ENCODE measurements at places on chromosomes 16 and 17.

GRCh38 chr17:885971-886571 lies 93.5 kb downstream of the NXN start:
- no peak for DNase-seq

DNA sequence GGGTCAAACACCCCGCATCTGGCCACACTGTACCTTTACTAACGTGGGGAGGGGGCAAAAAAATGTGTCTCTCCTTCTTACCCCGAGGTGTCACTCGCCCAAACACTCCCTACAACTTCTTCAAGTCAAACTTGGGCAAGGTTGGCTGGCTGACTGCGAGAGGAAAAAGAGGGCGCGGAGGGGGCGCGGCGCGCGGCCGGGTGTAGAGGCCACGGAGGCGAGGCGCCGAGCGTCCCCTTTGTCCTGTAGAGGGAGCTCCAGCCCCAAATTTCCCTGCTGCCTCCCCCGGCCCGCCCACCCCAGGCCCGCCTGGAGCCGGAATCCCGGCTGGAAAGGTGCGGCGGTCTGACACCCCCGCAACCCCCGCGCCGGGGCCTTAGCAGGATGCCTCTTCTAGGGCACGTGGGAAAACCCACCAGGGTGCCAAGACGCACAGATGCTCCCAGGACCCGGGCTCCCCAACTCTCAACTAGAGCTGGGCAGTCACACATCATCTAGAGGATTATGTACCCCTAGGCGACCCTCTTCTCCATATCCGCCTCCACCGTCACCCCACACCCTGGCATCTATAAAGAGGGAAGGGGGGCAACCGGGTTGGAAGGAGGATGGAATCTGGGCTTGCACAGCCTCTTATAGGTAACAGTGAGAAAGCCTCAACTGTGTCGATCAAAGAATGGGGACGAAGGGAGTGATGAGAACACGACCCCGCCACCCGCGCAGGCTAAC lies 4.2 kb downstream of the IRX3 start:
- DNase-seq: no peak

- no peak for DNase-seq
Observed at GRCh38 chr16:9364721-9365369, 273.4 kb downstream of the HAPSTR1 start.

GRCh38 chr17:3256575-3256974 lies 41.6 kb downstream of the OR3A1 start:
- DNase-seq: no peak

DNA sequence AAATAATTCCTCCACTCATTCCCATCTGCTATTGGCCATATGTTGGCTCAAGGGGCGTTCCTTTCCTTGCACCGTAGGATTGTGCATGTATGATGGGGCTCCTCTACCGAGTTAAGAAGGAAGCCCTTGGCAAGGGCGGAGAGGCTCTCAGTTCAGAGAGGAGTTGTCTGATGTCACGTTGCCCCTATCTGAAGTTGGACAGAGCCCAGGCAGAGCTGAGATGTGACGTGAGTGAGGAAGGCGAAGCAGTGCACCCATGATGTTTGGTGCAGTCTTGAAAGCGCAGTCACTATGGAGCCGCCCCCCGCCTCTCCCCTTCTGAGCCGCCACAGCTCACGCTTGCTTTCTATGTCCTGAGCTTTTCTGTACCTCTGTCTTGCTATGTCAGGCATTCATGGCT lies 40.7 kb downstream of the CDH13 start:
- DNase-seq: no peak

- no peak for DNase-seq
Observed at GRCh38 chr17:61389670-61390478, 9.8 kb upstream of the TBX2 start.

DNA sequence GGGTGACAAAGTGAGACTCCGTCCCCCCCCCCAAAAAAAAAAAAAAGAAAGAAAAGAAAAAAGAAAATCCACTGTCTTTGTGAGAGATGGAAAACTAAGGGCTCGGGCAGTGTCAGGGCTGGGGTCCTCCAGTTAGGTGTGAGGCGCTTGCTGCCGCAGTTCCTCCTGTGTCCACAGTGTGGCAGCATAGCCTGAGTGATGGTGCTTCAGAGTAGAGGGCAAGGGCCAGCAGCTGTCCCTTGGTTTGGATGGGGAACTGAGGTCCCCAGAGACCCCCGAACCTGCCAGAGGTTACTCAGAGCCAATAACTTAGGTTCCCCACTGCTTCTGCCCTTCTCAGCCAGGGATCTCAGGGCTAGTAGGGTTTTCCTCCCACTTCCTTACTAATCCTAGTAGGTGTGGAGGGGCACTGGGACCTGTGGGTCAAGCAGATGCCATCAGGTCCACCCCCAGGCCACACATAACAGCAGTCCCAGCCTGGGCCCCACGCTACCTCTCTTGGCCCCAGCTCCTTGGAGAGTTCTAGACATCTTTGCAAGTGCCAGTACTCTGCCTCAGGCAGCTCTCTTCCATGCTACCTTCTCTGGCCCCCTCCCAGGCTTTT lies 7.9 kb upstream of the LLGL1 start:
- peak; percentile 67 for DNase-seq

DNA sequence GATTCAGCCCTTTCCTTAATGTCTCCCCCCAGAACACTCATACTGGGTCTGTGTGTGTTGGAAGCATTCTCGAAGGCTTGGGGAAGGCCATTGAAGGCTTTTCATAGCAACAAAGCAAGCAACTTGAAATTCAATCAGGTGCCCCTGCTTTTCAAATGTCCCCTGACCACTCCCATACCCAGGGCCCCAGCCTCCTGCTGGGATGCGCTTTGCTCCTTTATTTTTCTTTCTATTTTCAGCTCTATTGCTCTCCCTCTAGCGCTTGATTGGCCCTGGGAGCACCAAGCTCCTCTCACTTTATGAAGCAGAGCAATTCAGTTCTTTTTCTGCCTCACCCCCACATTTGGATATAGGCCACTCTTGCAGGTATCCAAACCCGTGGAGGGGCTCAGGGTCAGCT lies 92.0 kb downstream of the WSCD1 start:
- no peak for DNase-seq

GRCh38 chr16:2798723-2799204 lies 494 bp downstream of the PRSS41 start:
- DNase-seq: no peak

- DNase-seq: no peak
Observed at GRCh38 chr16:2829501-2830354, at the start of gene ZG16B. TSS of gene ZG16B (plus strand) at chr16:2830303. CDS start at chr16:2830442, 139 bp downstream.

GRCh38 chr17:64497565-64498035 lies 746 bp upstream of the POLG2 start:
- DNase-seq: no peak

- DNase-seq: no peak
Observed at GRCh38 chr17:48616717-48617470, 1.8 kb upstream of the HOXB8 start.

DNA sequence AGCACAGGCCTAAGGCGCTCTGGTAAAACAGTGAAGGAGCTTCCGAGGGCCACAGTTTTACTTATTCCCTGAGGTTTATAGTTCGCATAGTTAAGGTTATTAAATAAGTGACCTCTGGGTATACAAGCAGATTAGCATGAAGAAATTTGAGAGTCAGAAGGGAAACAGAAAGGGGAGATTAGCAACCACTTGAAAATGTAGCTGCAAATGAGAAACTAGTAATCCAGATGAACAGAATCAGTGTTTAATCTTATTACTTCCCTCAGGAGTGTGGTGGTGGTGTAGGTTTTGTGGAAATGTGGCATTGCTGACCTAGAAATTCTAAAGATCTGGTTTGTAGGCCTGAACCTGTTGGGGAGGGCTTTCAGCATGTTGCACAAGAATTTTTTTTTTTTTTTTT lies 130.4 kb downstream of the CCDC182 start:
- DNase-seq: no peak

DNA sequence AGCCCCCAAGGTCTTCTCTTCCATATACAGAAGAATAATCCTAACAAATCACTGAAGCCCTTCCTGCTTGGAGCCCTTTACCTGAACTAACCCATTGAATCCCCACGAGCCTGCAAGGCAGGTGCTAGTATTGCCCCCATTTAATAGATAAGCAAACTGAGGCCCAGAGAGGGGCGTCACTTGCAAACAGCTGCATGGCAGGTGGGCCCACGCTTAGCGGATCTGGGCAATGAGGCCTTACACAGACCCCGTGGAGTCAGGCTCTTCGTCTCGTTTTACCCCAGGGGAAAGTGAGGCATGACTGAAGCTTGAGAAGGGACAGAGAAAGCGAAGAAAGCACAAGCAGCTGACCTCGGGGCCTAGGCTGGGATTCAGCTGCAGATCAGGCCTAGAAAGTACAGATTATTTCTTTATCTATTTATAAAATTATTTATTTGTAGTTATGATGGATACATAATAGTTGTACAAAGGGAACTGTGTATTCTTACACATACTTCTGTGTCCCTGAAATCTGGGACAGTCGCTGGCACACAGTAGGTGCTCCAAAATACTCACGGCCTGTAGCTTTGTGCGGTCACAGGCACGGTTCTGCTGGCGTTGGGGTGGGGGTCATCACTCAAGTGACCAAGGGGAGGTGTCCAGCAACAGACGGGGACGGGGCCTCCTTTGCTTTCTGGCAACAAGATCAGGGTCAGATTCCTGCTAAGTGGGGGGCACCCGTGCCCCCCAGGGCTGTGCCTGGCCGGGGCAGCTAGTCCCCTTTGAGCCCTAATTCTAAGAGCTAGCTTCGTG lies 223.2 kb upstream of the GSE1 start:
- no peak for DNase-seq

GRCh38 chr16:65754820-65755691 lies 611.4 kb upstream of the CDH5 start:
- no peak for DNase-seq

DNA sequence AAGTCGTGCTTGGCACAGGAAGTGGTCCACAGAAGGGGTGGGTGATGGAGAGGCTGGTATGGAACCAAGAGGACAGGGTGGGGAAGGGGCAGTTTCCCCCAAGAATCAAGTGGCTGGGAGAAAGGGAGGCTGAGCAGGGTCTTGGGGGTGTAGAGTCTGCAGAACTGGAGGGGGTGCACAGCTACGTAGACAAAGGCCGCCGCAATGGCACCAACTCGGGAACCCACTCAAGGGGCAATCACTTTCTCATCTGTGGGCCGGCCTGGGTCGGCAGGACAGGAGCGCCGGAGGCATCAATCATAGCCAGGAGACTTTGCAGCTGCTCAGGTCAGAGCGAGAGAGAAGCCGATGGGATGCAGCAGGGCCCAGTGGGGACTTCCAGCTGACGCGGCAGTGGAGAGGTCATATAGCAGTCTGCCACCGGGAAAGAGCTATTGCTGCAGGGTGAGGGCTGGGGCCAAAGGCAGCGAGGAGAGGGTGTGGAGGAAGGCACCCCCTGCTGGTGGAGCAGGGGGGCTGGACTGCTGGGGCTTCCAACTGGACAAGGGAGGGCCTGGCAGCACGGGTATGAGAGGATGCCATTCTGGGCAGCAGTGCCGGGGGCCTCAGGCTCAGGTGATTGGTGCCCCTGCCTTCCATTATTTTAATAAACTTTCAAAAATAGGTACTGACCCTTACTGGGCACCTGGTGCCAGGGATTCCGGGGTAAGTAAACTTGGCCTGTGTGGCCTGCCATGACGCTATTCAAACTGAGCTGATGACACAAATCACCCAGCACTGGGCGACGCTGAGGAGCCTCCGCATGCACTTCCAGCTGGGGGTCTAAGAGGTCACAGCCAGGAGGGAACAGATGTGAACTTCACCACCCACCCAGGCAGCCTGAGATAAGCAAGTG lies 52.5 kb upstream of the MTSS2 start:
- DNase-seq: peak; percentile 20

DNA sequence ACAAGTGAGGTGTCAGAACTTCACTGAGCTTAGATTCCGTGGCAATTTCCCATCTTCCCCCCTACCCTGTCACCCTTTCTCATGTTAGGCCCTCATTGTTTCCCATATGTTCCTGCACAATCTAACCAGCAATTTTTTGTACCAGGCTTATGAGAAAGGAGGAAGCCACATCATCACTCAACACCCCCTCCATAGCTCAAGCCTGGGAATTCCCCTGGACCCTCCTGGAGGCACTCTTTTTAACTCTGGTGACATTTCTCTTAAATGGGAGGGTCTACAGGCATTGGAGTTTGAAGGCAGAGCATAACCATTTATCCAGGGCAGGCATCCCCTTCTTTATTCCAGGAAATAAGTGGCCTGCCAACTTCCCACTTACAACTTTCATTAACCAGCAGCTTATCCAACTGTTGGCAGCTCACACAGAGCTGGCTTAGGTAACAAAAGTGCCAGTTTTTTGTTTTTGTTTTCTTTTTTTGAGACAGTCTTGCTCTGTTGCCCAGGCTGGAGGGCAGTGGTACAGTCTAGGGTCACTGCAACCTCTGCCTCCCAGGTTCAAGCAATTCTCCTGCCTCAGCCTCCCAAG lies 10.4 kb upstream of the GLG1 start:
- DNase-seq: no peak

- DNase-seq: no peak
Observed at GRCh38 chr16:57146735-57147134, 39.1 kb downstream of the PSME3IP1 start.

DNA sequence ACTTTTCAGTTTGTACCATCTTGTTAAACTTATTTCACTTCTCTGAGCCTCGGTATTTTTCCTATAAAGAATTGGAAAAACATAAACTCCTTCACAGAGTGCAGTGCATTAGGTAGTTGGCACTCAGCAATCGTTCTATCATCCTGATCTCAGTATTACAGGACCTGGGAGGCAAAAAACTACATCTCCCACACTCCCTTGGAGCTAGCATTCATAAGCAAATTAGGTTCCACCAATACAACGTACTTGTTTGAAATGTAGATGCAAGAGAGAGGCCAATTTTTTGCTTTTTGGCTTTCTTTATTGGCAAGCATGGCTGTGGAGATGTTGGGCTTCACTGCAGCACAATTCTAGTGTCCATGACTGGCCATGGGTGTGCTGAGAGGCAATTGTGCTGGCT lies 285.2 kb downstream of the CA10 start:
- DNase-seq: no peak

- no peak for DNase-seq
Observed at GRCh38 chr17:30308406-30308805, 16.7 kb upstream of the BLMH start.

DNA sequence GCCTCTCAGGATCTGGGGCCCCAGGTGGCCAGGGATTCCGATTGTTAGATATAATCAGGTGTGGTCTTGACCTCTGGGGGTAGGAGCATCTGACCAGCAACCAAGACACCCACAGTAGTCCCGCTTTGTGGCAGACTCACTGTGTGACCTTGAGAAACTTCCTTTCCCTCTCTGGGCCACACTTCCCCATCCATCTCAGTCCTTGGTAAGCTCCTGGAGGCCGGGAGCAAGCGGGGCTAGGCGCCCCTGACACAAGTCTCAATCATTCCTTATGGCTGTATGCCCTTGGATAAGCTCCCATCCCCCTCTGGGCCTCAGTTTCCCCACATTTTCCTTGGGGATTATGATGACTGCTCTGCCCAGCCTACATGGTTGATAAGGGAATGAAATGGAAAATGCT lies 21.3 kb downstream of the CPNE2 start:
- DNase-seq: no peak

Data from stimulated activated CD4-positive, alpha-beta T cell treated with anti-CD3 and anti-CD28 coated beads, Interleukin-15, amount 100 ng/mL, for 48 hours (primary cell).